ENCODE measurements at places on chromosomes 2 and 18.
A peak's percentile ranks its signal among the peaks of the same experiment; 100 is the strongest.

- H3K27me3 ChIP-seq = no peaks in the 10 kb centered on the region
- H3K4me3 ChIP-seq = peak overlapping the region; percentile 55
- H3K36me3 ChIP-seq = no peaks in the 10 kb centered on the region
Observed at GRCh38 chr2:218290316-218291261, 1.7 kb downstream of the TMBIM1 start.

DNA sequence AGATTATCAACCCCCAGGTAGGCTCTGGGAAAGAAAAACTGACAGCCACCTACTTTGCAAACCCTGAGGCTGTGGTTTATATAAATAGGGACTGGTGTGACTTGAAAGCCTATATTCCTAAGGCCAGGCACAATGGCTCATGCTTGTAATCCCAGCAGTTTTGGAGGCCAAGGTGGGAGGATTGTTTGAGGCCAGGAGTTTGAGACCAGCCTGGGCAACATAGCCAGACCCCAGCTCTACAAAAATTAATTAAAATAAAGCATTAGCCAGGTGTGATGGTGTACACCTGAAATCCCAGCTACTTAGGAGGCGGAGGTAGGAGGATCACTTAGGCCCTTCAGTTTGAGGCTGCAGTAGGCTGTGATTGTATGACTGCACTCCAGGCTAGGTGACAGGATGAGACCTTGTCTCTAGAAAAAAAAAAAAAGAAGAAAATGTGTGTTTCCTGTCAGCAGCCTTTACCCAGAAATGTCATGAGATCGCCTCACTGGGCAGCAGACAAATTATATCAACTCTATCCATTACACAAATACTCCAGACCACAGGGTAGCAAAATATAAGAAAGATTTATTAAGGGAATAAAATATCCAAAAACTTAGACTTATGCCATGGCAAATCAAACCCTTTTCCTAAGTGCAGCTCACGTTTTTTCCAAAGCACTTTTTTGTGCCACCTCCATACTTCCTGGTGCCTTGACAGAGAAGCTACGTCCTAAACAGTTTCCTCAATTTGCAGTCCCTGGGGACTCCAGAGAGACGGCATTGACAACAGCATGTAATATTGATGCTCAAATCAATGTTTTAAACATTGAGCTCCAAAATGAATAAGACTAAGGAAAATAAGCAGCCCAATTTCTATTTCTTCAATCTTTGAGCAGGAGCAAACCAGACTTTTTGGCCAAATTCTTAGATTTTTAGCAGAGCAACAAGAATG lies 190.8 kb upstream of the NDUFV2 start:
- no peaks in the 10 kb centered on the region for H3K36me3 ChIP-seq
- no peaks in the 10 kb centered on the region for H3K4me1 ChIP-seq
- H3K27ac ChIP-seq = peak overlapping the region; percentile 71
- H3K27me3 ChIP-seq = no peaks in the 10 kb centered on the region
- no peak for DNase-seq
- H3K4me3 ChIP-seq = no peak overlapping the region

DNA sequence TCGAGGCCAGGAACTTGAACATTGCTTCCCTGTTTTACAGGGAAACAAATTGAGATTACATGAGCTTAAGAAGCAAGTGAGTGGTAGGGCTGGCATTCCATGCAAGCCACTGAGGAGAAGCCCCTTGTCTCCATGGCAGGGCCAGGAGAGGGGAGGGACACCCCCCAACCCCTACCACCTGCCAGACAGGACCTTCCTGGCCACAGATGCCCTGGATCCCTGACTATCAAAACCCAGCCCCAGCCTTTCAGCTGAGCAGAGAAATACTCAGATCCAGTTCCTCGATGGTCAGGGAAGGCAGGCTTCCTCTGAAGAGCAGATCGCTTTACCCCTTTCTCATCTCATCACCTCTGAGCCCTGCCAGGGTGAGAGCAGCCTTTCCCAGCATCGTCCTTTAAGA lies 53.8 kb upstream of the ALPP start:
- H3K36me3 ChIP-seq = no peaks in the 10 kb centered on the region
- H3K4me1 ChIP-seq = peaks cover 64% of the 10 kb centered on the region
- DNase-seq = no peak
- no peak overlapping the region for H3K4me3 ChIP-seq

- H3K27me3 ChIP-seq = no peaks in the 10 kb centered on the region
- H3K36me3 ChIP-seq = no peaks in the 10 kb centered on the region
- no peak overlapping the region for H3K4me3 ChIP-seq
- no peak for DNase-seq
Observed at GRCh38 chr18:13918898-13919297, 3.6 kb upstream of the MC2R start.

- H3K27me3 ChIP-seq = no peaks in the 10 kb centered on the region
- H3K36me3 ChIP-seq = no peaks in the 10 kb centered on the region
- no peaks in the 10 kb centered on the region for H3K4me1 ChIP-seq
- DNase-seq = no peak
- H3K27ac ChIP-seq = no peak overlapping the region
Observed at GRCh38 chr2:164911832-164912231, 43.5 kb downstream of the SLC38A11 start.

DNA sequence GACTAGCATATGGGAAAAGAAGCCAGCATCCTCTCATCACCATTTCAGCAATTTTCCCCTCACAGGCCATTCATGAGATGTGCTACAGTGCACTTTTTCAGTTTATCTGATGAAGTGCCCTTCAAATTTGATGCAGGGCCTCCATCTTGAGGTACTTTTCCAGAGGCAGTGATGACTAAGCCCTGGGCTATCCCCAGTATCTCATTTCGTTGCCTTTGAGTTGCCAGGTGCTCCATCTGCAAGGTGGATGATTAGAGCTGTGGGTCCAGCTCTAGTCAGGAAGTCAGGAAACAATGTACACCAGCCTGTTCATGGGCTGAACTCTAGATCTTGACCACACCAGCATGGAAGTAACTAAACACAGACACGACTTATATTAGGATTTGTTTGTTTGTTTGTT lies 425.2 kb downstream of the METTL4 start:
- H3K36me3 ChIP-seq = no peaks in the 10 kb centered on the region
- H3K27me3 ChIP-seq = no peaks in the 10 kb centered on the region
- no peak overlapping the region for H3K27ac ChIP-seq
- DNase-seq = no peak
- no peak overlapping the region for H3K4me3 ChIP-seq
- no peaks in the 10 kb centered on the region for H3K4me1 ChIP-seq

DNA sequence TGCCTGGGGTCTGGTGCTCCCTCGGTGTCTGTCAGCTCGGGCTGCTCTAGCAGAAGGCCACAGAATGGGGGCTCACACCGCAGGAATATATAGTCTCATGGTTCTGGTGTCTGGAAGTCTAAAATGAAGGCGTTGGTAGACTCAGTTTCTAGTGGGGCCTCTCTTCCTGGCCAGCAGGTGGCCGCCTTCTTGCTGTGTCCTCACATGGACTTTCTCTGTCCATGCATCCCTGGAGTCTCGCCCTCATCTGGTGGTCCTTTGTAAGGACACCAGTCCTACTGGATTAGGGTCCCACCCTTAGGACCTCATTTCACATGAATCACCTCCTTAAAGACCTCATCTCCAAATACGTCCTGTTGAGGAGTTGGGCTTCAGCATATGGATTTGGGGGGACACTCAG lies 65.7 kb downstream of the RRM2 start:
- DNase-seq = no peak
- no peaks in the 10 kb centered on the region for H3K27me3 ChIP-seq
- no peaks in the 10 kb centered on the region for H3K36me3 ChIP-seq
- no peak overlapping the region for H3K4me3 ChIP-seq
- H3K4me1 ChIP-seq = no peaks in the 10 kb centered on the region
- H3K27ac ChIP-seq = no peak overlapping the region

DNA sequence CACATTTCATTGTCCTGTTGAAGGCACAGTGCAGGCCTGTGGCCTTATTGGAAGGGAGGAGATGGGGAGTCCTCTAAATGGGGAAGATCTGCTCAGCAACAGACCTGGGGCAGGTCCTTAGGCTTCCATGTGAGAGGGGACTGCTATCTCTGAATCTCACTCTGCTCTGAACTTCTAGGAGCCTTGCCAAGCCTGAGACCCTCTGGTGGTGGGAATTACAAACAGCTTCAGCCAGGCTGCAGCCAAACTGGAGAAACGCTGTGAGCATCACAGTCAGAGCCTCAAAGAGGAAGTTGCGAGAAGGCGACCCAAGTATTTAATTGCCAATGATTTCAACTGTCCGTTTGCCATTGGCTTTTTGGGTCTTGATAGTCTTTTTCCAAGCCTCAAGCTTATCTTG lies 66.8 kb upstream of the MC2R start:
- no peak for DNase-seq
- H3K36me3 ChIP-seq = no peaks in the 10 kb centered on the region
- no peak overlapping the region for H3K4me3 ChIP-seq
- no peak overlapping the region for H3K27ac ChIP-seq
- H3K4me1 ChIP-seq = no peaks in the 10 kb centered on the region

DNA sequence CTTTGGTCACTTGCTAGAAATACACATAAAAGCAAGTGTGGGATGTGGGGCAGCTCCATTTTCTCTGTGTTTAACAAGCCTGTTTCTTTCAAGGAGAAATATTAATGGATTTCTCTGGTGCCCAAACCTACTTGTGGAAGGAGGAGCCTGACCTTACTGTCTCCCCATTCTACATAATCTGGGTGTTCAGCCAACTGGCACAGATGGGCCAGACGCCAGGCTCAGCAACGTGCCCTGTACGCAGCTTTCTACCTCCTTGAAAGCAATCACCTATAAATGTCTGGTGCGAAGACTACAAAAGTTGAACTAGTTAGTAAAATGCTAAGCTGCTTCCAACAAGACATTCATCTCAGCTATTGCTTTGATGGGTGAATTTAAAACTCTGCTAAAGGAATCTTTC lies 33.2 kb upstream of the MYO3B start:
- no peak for DNase-seq
- no peaks in the 10 kb centered on the region for H3K36me3 ChIP-seq
- no peaks in the 10 kb centered on the region for H3K27me3 ChIP-seq
- no peaks in the 10 kb centered on the region for H3K4me1 ChIP-seq

- H3K4me1 ChIP-seq = peaks cover 40% of the 10 kb centered on the region
- peak overlapping the region; percentile 35 for H3K27ac ChIP-seq
- no peak overlapping the region for H3K4me3 ChIP-seq
- H3K27me3 ChIP-seq = no peaks in the 10 kb centered on the region
Observed at GRCh38 chr18:63197246-63197869, 122.2 kb downstream of the BCL2 start.

DNA sequence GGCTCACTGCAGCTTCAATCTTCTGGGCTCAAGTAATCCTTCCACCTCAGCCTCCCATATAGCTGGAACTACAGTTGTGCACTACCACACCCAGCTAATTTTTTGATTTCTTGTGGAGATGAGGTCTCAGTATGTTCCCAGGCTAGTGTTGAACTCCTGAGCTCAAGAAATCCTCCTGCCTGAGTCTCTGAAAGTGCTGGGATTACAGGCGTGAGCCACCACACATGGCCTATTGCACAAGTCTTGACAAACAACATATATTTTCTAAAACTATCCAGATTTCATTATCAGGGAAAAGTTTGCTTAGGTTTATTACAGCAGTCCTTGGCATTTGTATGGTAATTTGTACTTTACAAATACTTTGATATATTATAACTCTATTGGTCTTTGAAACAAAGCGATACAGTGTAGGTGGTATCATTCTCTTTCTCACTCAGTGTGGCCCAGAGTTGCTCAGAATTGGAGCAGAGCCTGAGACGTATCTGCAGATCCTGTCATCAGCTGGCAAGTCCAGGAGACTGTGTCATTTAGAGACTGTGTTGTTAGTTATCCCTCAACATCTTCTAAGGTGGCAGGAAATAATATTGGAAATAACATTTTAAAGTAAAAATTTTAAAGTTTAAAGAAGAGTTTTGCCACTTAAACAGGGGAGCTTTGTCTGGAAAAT lies 41.4 kb downstream of the PDK1 start:
- DNase-seq = no peak
- H3K4me3 ChIP-seq = no peak overlapping the region
- no peaks in the 10 kb centered on the region for H3K27me3 ChIP-seq
- no peak overlapping the region for H3K27ac ChIP-seq
- H3K4me1 ChIP-seq = no peaks in the 10 kb centered on the region
- H3K36me3 ChIP-seq = peaks cover 41% of the 10 kb centered on the region

GRCh38 chr2:46650556-46651001 lies 171.2 kb downstream of the TMEM247 start:
- H3K36me3 ChIP-seq = no peaks in the 10 kb centered on the region
- no peaks in the 10 kb centered on the region for H3K27me3 ChIP-seq
- no peak overlapping the region for H3K4me3 ChIP-seq
- no peaks in the 10 kb centered on the region for H3K4me1 ChIP-seq
- H3K27ac ChIP-seq = no peak overlapping the region

DNA sequence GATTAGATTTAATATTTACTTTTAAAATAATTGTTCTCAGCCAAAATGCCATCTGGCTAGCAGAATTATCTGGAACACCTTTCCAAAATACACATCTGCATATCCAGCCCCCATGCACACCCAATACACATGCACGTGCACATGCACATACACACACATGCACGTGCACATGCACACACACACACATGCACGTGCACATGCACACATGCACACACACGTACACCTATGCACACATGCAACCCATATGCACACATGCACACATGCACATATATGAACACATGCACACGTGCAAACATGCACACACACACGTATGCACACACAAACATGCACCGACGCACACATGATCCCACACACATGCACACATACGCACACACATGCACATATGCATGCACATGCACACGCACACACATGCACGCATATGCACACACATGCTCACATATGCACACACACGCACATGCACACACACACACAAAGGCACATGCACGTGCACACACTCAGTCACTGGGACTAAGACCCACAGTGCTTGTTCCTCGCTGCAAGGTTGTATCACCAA lies 53.5 kb downstream of the COPS8 start:
- no peaks in the 10 kb centered on the region for H3K36me3 ChIP-seq
- no peaks in the 10 kb centered on the region for H3K4me1 ChIP-seq
- DNase-seq = no peak
- H3K4me3 ChIP-seq = no peak overlapping the region
- H3K27ac ChIP-seq = no peak overlapping the region

- H3K4me3 ChIP-seq = peak overlapping the region; percentile 24
- peaks cover 59% of the 10 kb centered on the region for H3K4me1 ChIP-seq
- no peak overlapping the region for H3K27ac ChIP-seq
- no peak for DNase-seq
Observed at GRCh38 chr2:96763511-96764252, 3.0 kb downstream of the CNNM4 start.

DNA sequence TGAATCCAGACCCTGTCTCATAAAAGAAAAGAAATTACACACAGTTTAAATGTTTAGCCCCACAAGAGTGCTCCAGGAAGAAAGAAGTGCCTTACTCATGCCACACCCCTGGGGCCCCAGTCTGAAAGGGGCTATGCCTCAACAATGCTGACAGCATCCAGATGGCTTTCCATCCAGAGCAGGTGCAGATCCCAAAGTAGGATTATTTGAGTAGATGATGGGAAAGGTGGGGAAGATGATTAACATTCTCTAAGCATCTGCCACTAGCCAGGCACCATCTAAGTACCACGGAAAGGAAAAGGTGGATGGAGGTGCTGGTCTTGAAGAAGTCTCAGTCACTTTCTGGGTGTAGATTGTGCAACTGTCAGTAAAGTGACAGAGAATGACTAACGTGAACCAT lies 16.3 kb downstream of the DPYSL5 start:
- no peaks in the 10 kb centered on the region for H3K36me3 ChIP-seq
- no peak overlapping the region for H3K4me3 ChIP-seq
- H3K27me3 ChIP-seq = peaks cover 3% of the 10 kb centered on the region
- no peaks in the 10 kb centered on the region for H3K4me1 ChIP-seq

- H3K27me3 ChIP-seq = no peaks in the 10 kb centered on the region
- H3K4me3 ChIP-seq = no peak overlapping the region
- no peak overlapping the region for H3K27ac ChIP-seq
- DNase-seq = no peak
- no peaks in the 10 kb centered on the region for H3K4me1 ChIP-seq
- H3K36me3 ChIP-seq = no peaks in the 10 kb centered on the region
Observed at GRCh38 chr18:21669736-21670285, 34.8 kb downstream of the ABHD3 start.
